Neural crest cell (in vitro differentiated cells): ENCODE measurements at places on chromosomes 12 and 14.
A peak's percentile ranks its signal among the peaks of the same experiment; 100 is the strongest.

GRCh38 chr12:105220929-105221290 is 15.1 kb downstream of the APPL2 start:
- DNase-seq: no peak

DNA sequence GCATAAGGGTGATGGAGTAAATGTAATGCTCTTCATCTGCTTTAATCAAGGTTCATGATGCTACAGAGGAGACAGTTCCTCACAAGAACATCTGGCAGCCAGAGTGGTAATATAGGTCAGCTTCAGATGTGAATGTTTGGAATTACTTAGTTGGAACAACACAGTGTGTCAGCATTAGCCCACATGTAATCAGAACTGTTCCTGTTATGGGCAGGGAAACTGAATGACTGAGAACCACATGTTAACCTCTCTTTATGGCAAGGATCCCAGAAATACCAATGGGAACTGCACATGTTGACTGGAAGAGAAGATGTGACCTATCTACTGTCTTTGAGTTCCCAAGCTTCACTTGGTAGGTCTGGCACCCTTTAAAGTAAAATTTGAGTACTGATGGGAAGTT is 390.1 kb upstream of the PDE3A start:
- DNase-seq: no peak

DNA sequence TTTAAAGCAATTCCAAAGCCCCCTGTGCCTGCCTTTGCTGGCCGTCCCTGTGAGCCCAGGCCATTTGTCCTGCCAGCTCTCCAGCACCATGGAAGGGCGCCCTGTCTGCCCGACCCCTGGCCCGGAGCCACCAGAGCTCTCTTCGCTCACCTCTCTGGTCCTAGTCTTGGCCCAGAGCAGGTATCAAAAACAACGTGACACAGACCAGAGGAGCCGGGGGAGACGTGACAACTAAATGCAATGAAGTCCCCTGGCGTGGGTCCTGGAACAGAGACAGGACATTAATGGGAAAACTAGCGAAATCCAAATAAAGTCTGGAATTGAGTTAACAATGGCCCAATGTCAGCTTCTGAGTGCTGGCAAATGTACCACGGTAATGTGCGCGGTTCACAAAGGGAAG is 83.2 kb upstream of the DIO3 start:
- no peak for DNase-seq

- no peak for DNase-seq
Observed at GRCh38 chr14:95397325-95397724, 77.6 kb upstream of the CLMN start.

GRCh38 chr14:100173353-100173752 is 13.9 kb upstream of the DEGS2 start:
- DNase-seq: no peak

DNA sequence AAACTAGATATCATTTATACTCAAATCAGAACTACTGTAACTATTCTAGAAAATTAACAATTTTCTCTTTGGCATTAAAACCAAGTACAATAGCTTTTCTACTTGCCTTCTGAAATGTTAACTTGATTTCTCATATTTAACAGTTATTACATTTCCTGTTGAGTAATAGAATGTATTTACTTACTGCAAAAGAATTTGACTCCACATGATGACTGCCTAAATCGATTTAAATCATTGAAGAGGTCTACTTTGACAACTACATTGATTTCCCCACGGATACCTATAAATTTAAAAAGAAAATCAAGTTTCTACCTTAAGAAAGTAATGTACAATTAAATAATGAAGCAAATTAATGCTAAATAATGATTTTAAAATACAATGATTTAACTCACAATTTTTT is 18.9 kb downstream of the C2CD5 start:
- no peak for DNase-seq

DNA sequence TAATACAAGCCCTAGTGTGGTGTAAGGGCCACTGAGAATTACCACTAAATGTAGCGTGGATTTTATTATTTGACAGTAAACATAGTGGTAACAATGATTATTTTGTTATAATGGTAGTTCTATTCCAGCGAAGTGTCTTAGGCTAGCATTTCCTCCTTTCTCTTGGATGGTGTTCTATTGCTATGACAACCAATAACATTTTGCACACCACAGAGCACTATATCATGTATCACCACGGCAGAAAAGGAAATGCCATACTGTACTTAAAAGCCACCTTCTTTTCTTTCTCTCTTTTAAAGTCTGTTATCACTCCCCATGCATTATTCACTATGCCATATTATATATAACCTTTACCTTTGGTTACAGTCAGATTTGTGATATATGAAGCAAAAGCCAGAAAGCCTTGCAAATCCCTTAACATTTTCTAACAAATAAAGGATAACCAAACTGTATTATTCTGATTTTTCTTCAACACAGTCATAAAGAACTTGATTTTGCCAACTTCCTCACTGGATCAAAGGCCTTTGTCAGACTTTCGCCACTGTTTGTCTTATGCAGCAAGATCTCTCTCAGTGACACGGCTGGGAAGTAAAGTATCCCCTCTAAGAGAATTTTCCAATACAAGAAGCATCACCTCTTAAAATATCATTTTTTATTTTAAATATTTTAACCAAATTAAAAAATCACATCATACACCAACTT is 195.8 kb downstream of the FOXN3 start:
- no peak for DNase-seq

- DNase-seq: no peak
Observed at GRCh38 chr14:63243646-63244045, 39.4 kb downstream of the RHOJ start.

GRCh38 chr14:101464984-101465794 is 96.1 kb upstream of the DIO3 start:
- no peak for DNase-seq

- DNase-seq: no peak
Observed at GRCh38 chr12:95185854-95186253, 31.4 kb downstream of the FGD6 start.

DNA sequence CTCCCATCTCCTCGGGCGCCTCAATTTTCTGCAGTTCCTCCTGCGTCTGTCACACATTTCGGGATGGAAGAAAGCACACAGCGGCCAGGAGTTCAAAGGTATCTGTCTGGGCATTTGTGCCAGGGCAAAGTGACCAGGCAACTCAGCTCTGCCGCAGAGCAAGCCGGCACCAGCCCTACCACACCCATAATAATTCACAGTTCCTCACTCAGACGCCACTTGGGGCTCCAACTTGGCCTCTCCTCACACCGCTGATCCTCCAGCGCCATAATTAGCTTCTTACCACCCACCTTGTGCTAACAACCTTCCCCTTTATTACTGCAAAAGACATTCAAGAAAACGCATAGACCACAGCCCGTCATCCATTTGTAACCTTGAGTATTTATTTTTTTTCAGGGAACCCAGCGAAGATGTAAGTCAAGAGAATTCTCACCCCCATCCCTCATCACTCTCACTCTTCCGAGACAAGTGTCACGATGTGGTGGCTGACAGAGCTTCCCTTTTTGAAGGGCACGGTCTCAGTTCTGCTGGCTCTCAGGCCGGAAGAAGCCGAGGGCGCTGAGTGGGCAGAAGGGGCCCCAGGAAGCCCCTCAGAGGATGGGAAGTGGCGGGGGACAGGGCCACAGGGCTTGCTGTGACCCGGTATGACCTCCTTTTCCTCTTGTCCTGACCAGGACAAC is 25.2 kb upstream of the NCOR2 start:
- DNase-seq: no peak

DNA sequence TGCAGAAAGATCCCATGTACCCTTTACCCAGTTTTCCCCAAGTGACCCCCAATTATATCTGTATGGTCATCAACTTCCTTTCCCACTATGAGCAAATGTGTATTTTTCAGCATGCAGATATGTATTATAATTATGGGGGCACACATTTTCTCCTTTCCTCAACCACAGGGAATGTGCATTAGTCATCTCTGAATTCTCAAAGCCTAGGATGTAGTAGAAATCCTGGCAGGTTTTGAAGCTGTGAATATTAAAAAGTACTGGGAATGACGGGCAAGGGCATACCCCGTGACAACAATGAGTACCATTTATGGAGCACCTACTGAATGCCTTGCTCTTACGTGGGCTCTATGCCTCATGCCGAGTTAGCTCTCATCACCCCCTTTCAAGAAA is 71.5 kb downstream of the VWF start:
- no peak for DNase-seq

GRCh38 chr12:88909510-88909909 is 329.2 kb upstream of the KITLG start:
- DNase-seq: no peak

- DNase-seq: peak; percentile 45
Observed at GRCh38 chr14:54564868-54565784, 1.8 kb upstream of the SAMD4A start.

- no peak for DNase-seq
Observed at GRCh38 chr12:41881891-41882805, 262.5 kb downstream of the GXYLT1 start.

DNA sequence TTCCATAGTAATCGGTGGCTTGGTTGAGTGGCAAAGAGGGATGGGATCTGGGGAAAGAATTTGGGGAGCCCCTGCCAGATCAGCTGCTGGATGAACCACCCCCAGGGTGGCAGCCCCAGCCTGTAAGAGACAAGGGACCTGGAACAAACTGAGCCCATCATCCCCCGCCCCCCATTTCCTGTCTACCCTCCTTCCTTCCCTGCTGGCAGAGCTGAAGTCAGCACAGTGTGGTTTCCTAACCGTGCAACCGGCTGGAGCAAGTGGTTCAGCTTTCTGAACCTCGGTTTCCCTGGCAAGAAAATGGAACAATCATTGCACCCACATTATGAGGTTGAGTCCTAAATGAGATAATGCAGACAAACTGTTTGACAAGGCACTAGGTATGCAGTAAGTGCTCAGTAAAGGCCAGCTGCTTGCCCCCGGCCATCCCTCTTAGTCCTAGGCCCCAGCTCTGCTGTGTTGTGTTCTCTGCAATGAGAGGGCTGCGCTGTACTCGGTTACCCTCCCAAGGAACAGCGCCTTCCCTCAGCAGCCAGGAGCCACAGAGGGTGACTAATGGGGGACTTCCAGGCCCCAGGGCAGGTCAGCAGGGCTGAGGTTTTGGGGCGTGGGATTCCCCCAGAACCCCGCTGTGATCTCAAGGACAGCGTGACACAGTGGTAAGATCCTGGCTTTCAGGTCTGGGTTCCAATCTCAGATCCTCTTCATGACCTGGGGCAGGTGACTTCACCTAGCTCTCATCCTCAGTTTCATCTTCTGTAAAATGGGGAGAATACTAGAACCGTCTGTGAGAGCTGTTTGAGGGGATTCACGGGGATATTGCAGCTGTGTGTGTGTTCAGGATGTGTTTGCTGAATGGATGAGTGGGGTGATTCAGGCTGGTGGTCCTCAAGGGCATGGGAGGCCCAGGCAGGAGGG is 16.5 kb downstream of the SELPLG start:
- DNase-seq: no peak

DNA sequence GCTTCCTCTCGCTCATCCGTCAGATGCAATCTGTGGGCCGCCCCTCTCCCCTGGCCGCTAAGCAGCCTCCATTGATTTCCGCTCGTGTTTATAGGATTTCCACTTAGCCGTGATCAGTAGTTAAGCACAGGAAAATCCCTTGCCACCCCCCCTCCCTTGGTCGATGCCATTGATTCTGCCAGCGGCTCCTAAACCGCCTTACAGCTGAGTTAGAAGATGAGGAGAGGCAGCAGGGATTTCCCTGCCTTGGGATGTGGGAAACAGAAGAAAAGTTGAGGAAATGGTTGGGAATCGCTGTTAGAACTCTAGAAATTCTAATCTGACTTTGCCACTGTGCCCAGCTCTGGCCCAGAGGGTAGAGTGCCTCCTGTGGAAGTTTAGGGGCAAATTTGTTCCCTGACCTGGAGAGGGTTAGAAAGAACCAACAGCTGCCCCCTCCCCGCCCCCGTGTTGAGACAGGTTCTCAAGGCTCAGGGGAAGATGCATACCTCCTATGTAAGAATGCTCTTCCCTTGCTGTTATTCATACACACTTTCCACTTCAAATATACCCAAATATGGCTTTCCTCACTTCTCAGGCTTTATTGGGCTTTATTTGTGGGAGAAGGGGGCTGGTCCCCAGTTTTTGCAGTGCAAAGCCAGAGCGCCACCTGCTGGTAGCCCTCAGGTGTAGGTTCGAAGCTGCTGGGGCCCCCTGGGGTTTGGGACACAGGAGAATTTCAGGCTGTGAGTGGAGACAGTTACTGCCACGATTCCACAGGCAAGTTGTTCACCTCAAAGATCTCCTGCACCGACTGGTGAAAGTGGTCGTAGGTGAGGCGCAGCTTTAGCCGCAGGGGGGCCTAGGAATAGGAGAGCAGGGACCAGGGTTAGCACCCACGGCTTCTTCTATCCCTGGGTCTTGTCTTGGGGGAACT is 3.2 kb downstream of the THTPA start:
- DNase-seq: peak; percentile 67

- no peak for DNase-seq
Observed at GRCh38 chr14:24674204-24674970, 40.4 kb upstream of the GZMB start.

DNA sequence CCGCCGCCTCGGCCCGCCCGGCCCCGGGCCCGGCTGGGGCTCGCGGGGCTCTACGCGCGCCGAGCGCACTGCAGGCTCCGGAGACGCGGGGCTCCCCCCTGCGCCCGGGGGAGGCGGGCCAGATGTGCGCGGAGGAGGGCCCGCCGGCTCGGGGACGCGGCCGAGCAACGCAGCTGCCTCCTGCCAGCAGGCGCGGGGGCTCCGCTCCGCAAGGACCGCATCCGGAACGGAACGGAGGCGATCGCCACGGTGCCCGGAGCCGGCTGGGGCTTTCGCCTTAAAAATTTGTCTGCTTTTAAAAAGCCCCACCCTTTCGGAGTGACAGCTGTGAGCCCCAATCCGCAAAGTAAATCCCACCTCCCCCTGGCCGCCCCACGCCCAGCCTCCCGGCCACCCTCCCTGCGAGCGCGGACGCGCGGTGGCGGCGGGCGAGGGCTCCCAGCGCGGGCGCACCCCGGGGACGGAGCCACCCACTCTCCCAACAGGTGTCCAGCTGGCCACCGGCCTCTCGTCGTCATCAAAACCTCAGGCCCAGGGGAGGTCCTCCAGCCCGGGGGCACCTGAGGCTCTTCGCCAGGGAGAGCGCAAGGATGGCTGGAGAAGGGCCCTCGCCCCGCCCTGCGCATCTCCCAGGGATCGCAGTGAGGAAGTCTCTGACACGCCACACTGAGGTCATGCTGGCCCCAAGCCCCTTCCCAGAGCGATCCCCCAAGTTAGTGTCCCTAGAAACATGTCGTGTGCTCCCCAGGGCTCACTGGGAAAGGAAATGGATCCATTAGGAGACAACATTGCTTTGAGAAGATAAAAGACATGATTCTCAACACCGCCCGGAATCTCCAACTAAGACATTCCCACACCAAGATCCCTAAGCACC is at the start of gene TMEM132D:
Gene TMEM132D, minus strand, starts transcription at position 70 of the 874 bp plus-strand sequence.
- DNase-seq: no peak

GRCh38 chr12:98121963-98122362 is 393.4 kb upstream of the TMPO start:
- DNase-seq: no peak

DNA sequence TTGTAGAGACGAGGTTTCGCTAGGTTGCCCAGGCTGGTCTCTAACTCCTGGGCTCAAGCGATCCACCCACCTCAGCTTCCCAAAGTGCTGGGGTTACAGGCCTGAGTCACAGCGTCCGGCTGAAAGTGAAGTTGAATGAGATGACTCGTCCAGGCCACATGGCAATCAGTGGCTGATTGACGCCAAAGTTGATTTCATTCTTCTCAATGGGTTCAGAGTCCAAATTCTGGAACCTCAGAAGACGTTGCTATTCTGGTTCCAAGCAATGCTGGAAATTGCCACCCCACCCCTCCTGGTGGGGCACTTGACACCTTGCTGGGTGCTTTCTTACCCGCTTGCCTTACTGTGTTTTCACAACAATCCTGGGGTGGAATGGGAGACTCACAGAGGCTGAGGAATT is 14.9 kb downstream of the ABCB9 start:
- DNase-seq: no peak

- DNase-seq: no peak
Observed at GRCh38 chr14:101681795-101682194, 79.7 kb upstream of the PPP2R5C start.
